A172 (cell line): ENCODE measurements at places on chromosomes 13 and 19.

- DNase-seq = peak; percentile 96
These were observed 154.2 kb downstream of the TM9SF2 start for GRCh38 chr13:99655351-99656091.

- peak; percentile 49 for DNase-seq
These were observed 16.4 kb downstream of the ZNF574 start for GRCh38 chr19:42092350-42092749.

- DNase-seq = no peak
These were observed 57.2 kb upstream of the KLF12 start for GRCh38 chr13:74191410-74191809.

- DNase-seq = no peak
These were observed 49.5 kb downstream of the CRYL1 start for GRCh38 chr13:20475927-20476691.

- DNase-seq = no peak
These were observed 223.8 kb downstream of the MAB21L1 start for GRCh38 chr13:35252536-35253205.

- peak; percentile 26 for DNase-seq
These were observed 50.8 kb downstream of the ZAR1L start for GRCh38 chr13:32264407-32264806.

- no peak for DNase-seq
These were observed at the start of gene POU4F1 for GRCh38 chr13:78603240-78603957. POU4F1 (minus strand) TSS chr13:78603552; CDS start chr13:78603326, 226 bp downstream.

DNA sequence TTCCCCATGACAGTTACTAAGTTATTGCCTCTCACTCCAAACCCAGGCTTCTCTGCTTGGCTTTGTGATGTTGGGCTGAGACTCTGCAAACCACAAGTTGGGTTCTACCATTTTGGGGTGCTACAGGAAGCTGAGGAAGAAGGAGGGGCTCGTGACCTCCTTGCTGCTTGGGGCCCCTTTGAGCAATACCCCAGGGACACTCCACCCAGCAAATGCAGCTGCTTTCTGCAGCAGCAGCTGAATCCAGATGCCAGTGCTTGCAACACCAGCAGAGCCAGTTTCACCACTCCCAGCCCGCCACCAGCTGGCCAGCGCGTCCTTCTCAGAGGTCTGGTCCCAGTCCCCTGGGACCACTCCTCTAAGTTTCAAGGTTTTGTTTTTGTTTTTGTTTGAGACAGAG, 22.0 kb upstream of the UBAC2 start:
- DNase-seq = no peak

- DNase-seq = no peak
These were observed 109.6 kb downstream of the TEX26 start for GRCh38 chr13:31042049-31042448.

- DNase-seq = peak; percentile 69
These were observed 48.6 kb upstream of the GTF3A start for GRCh38 chr13:27375686-27376326.

GRCh38 chr13:99254830-99255229, 3.3 kb downstream of the GPR18 start:
- no peak for DNase-seq

GRCh38 chr19:6590258-6590826, 608 bp downstream of the CD70 start:
- peak; percentile 30 for DNase-seq

- DNase-seq = peak; percentile 87
These were observed 150.1 kb downstream of the SHISA2 start for GRCh38 chr13:25901460-25902376.

DNA sequence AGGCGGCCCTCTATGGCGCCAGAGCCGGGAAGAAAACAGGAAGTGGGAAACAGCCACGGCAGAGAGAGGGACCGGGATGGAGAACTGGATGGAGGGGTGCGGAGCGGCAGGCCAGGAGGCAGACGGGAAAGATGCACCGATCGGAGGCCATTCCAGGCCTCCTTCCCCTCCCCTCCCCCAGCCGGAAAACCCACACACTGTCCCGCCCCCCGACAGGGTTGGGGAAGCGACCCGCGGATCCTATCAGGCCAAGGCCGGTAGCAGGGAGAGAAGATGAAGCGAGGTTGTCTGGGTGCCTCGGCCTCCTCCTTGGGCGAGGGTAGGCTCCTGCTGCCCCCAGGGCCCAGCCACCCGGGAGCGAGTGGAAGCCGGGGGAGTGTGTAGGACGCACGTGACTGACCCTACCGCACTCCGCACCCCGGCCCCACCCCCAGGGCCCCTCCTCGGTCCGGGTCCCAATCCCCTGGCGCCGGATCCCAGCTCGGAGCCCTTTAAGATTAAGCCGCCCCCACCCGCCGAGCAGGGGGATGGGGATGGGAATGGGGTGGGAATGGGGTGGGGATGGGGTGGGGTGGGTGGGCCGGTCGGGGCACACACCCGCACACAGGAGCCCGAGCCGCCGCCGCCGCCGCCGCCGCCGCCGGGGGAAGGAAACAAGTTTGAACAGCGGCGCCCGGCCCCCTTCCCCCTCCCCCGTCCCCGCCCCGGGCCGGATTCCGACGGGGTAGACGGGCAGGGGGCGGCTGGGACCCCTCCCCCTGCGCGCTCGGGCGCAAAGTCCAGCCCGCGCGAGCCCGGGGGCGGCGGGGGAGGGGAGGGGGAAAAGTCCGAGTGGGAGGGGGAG, 1.5 kb downstream of the ERF start:
- DNase-seq = peak; percentile 53
